GM18507 (cell line): ENCODE measurements at places on chromosomes 4 and X.

GRCh38 chr4:88134536-88135355 is 23.7 kb downstream of the ABCG2 start:
- DNase-seq = no peak

DNA sequence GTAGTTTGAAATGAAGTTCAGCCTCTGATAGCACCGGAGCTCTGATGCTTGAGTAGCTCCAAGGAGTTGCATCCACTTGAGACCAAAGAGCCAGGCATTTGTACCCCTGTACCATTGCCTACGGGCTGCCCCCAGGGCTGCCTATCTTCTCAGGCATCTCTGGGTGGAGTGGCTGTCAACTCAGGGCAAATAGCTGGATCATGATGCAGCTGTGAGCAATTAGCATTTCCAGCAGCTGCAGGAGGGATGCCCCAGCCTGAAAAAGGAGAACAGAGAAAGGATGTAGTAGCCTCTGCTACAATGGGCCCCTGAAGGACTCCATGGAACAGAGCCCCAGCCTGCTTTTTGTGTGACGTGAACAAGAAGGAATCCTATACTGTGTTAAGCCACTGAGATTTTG is 492.6 kb downstream of the BCOR start:
- DNase-seq = no peak

DNA sequence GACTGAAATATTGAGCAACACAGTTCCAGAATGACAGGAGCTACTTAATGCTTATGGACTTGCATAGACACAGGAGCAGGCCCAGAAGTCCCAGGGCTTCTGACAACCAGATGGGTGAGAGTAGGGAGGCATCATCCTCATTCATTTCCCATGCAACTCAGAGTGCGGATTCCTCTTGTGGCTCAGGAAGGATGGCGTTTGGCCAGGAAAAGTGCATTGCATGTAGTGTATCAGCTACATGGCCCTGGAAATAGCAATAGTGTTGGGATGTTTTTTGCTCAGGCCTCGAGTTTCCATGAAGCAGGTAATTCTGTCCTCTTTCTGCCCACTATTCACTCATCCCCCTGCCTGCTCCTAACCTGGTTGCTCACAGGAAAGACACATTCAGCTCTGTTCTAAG is 136.6 kb downstream of the PDGFRA start:
- no peak for DNase-seq

GRCh38 chrX:122445466-122445865 is 738.6 kb upstream of the GRIA3 start:
- no peak for DNase-seq

- DNase-seq = no peak
These were observed 105.3 kb upstream of the MBNL3 start for GRCh38 chrX:132594129-132594528.

GRCh38 chrX:34379891-34380290 is 247.8 kb upstream of the FAM47A start:
- DNase-seq = no peak

GRCh38 chr4:86286726-86287125 is 73.1 kb downstream of the MAPK10 start:
- DNase-seq = no peak

- DNase-seq = no peak
These were observed 222.3 kb upstream of the HDX start for GRCh38 chrX:84724576-84724975.

DNA sequence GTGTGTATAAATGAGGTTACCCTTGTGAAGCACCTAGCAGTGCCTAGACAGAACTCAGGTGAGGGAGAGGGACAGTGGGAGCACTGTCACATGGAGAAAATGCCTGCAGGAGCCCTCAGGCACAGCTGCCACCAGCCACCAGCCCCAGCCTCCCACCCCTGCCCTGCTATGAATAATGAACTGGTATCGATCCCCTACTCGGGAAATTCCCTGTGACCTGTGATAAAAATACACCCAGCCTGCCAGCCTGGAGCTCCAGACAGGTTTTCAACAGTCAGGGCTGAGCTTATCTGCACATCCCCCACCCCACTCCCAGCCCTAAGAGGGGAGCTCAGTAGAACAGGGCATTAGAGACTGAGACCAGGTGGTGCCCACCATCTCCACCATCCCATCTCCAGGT is 159.6 kb upstream of the PJA1 start:
- DNase-seq = no peak

GRCh38 chr4:102826105-102826889 is 1.1 kb downstream of the UBE2D3 start:
- DNase-seq = no peak

DNA sequence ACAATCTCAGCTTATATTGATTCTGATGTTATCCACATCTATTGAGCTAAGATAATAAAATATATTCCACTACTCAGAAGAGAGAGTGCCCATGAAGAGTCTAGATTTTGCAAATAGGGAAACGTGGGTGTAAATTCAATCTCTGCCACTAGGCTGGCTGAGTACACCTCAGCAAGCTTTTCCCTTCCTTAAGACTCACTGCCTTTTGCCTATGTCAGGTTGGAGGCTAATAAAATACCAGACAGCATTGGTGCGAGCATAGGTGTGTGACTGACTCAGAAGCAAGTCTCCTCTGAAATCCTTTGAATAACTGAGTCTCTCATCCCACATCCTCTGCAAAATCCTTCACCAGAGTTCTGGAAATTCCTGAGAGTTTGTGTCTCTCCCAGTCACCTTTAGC is 405.4 kb upstream of the CPEB2 start:
- no peak for DNase-seq

DNA sequence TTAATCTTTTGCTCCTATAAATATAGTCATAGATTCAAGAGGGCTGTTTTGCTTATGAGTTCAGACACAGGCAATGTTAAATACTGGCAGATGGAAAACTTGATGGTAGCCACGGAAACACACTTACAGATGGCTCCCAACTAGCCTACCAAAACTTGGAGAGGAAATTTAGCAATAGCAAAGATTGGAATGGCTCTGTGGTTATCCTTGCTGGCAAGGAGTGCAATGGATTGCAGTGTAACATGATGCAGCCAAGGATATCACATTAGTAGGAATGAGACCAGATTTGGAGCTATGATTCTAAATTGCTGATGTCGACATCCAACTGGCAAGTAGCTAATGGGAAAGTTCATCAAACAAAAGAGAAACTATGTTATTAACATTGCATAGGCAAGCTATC is 791.0 kb upstream of the DIAPH2 start:
- DNase-seq = no peak

- DNase-seq = no peak
These were observed 6.1 kb upstream of the CXorf66 start for GRCh38 chrX:139971394-139971749.

DNA sequence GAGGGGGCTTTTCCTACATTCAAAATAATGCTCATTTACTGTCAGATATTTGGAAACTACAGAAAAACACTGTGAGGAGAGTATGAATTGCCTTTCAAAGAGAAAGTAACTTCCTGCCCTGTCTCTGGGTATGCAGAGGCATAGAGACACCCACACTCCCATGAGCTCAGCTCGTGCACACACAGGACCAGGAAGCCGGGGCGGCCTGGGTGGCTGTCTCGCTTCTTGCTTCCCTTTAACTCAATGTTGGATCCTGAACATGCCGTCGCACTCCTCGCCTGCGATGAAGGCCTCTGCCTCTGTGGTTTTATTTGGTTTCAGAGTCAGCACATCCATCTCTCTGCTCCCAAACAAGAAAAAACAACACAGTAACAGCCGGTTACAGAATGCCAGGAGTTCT is 40.1 kb upstream of the GPR78 start:
- DNase-seq = no peak

- DNase-seq = no peak
These were observed 744 bp downstream of the NPY5R start for GRCh38 chr4:163344147-163345125.

DNA sequence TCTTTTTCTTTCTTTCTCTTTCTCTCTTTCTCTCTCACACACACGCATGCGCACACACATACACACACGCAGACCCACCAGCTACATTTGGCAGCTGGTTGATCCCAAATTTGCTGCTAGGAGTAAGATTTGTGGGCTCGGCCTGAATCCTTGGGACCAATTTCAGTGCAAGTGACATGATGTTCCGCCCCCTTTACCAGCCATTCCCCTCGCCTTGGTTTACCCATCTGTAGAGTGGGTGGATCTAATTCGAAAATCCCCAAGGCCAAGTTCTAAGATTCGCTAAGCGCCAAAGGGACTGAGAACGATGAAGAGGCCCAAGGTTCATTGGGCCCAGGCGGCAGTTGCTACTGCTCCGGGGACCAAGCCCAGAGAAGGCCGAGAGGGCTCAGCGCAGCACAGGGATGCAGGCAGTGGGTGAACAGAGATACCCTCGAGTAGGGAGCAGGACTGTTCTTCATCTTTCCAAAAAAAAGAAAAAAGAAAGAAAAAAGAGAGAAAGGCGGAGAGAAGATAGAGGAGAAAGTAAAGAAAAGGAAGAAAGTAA is 5.8 kb downstream of the NKX3-2 start:
- no peak for DNase-seq

DNA sequence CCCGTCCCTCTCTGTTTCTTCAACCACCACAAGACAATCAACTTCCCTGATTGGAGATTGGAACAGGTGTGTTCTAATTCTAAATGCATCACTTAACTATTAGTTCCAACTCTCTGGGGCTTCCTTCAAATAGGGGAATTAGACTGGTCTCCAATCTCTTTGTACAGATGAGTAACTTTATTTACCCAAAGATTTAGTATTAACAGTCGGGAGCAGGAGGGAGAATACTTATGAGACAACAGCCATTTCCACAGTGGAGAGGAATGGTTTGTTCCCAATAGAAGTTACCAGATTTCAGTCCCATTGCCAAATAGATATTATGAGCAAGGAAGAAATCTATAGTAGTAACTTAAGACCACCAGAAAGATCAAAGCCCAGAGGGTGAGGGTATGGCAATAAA is 46.2 kb downstream of the CASK start:
- DNase-seq = no peak

- no peak for DNase-seq
These were observed 40.7 kb downstream of the LARP7 start for GRCh38 chr4:112677519-112678091.

- DNase-seq = no peak
These were observed 1137.5 kb upstream of the INTU start for GRCh38 chr4:126495163-126495752.

DNA sequence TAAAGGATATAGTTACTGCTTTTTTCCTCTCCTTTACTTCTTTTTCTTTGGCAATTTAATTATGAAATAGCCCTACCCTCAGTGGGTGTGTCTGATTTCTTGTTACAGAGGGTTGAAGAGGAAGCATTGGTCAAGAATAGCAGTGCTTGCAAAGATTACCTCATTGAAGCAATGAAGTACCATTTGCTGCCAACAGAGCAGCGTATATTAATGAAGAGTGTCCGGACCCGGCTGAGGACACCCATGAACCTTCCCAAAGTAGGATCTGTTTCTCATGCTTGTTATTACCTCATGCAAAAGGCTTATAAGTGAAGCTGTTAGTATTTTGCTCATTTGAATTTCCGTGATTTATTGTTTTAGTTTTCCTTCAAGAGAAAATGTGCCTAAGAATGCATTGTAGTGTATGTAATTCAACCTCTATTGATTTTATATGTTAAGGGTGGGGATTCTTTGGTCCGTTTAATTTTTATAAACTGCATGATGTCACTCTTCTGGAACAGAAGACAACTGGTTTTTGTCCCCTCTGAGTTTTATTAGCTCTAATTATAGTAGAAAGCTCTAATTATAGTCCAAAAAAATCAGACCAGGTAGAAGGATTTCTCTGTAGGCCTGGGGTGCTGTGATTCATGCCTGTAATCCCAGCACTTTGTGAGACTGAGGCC is 27.9 kb upstream of the MSMO1 start:
- no peak for DNase-seq

DNA sequence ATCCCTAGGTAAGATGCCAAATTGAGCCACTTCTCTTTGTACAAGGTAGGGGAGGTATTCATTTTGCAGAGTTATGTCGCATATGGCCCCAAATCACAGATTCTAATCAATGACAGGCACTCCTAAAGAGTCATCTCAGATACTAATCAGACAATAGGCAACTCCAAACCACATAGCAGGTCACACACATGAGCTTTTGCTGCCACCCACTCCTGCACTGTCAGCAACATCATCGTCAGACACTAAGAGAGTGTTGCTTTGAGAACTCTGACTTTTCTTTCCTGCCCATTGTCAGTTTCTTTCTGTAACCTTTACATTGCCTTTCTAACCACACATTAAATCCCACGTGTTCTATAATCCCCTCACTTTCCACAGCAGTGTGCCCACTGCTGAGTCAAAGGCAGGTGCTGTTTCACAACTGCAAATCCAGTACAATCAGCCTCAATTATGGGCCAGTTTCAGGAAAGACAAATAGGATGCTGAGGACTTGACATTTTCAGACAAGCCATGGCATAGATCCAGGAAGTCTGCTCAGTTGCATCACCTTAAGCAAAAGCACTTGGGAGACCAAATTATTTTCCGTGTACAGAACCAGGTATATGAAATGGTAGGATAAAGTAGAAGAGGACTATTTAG is 23.5 kb downstream of the TMEM31 start:
- DNase-seq = no peak

DNA sequence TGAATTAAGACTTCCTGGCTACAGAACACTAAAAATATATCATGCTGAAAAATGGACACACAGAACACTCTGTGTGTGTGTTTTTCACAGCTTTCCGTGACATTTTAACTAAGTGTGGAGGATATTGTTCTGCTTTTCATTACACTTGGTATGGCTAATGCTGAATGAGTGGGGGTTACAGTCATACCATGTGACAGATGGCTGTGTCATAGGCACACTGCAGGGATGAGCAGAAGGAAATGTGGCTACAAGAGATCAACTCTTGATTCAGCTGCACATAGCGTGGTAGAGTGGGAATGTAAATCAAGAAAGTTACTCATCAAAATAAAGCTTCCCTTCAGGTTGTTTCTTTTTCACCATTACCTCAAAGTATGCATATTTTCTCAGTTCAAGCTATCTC is 669.8 kb downstream of the IQCM start:
- no peak for DNase-seq

GRCh38 chrX:13652287-13652793 is 601 bp upstream of the TCEANC start:
- DNase-seq = no peak

DNA sequence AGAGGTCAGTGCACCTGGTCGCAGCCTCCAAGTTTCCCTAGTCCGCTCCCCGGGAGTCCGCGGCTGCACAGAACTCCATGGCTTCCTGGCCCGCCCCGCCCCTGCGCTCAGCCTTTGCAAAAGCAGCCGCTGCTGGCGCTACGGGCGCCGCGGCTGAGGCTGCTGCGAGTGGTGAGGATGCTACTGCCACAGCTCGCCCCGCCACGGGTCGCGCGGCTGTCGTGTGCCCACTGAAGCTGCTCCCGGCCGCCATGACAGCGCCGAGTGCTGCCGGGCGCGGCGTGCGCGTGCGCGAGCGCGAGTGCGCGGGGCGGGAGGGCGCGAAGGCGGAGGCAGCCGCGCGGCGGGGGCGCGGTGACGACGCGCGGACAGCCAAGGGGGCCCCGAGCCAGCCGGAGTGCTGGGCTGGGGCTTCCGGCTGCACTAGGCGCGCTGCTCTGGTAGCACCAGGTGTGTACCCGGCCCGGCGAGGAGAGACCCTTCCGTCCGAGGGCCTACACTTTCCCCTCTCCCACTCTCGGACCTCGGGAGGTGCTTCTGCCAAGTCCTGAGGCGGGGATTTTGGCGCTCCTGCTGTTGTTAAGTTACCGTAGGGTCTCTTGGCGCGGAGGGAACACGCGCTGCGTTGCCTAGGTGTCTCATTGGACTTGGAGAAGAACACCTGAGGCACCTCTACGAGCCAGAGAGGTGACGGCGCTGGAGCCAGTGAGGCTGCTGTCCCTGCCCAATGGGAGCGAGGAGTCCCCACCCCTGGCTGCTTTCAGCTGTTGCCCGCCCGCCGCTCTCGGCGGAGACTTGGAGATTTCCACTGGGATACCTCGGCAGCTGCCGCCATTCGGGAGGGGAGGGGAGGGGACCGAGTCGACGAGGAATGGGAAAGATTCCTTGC is 619 bp upstream of the LRBA start:
- peak; percentile 71 for DNase-seq
